A549 treated with ZK216348 at 1 μM for 4 hours (cell line): ENCODE measurements at places on chromosomes 6 and 20. TPM values are rescaled to one million over a fixed set of nuclear protein-coding genes. Genes with fewer than 3 reads are reported as not detected.

TEAD3 gene
- total RNA-seq = 4.6 to 8.5 TPM (median 6.3 TPM) in 5 replicates

TTLL9 gene
- 0.13 TPM in 1 of 5 replicates, not detected in the others for total RNA-seq

ZBTB12 gene
- 2.0 to 5.0 TPM (median 4.5 TPM) in 5 replicates for total RNA-seq

NRSN1 gene
- not detected in 5 replicates for total RNA-seq

TREM2 gene
- not detected in 5 replicates for total RNA-seq

WFDC5 gene
- total RNA-seq = not detected in 5 replicates

CNR1 gene
- total RNA-seq = 0.63 to 1.4 TPM (median 0.78 TPM) in 5 replicates

ZNF512B gene
- total RNA-seq = 7.3 to 14.2 TPM (median 13.0 TPM) in 5 replicates

EFCAB8 gene
- total RNA-seq = not detected in 5 replicates

C6orf62 gene
- 48.6 to 70.3 TPM (median 53.6 TPM) in 5 replicates for total RNA-seq

CFAP61 gene
- 0.34 to 0.82 TPM (median 0.40 TPM) in 5 replicates for total RNA-seq

CRIP3 gene
- total RNA-seq = 0.28 to 0.64 TPM (median 0.44 TPM) in 4 of 5 replicates, not detected in the other

VARS2 gene
- total RNA-seq = 9.4 to 14.7 TPM (median 13.7 TPM) in 5 replicates

MRS2 gene
- 18.7 to 23.8 TPM (median 20.1 TPM) in 5 replicates for total RNA-seq

CHD6 gene
- 6.1 to 14.1 TPM (median 9.4 TPM) in 5 replicates for total RNA-seq

PPIL4 gene
- total RNA-seq = 13.0 to 29.4 TPM (median 14.5 TPM) in 5 replicates

RBM24 gene
- total RNA-seq = 6.2 to 10.3 TPM (median 8.6 TPM) in 5 replicates

CST9 gene
- total RNA-seq = not detected in 5 replicates

PPP1R3G gene
- 1.2 to 2.2 TPM (median 1.6 TPM) in 5 replicates for total RNA-seq

CASS4 gene
- 0.08 to 0.09 TPM in 2 of 5 replicates, not detected in the others for total RNA-seq

ETV7 gene
- 0.12 to 0.33 TPM in 2 of 5 replicates, not detected in the others for total RNA-seq

DIDO1 gene
- total RNA-seq = 17.9 to 27.4 TPM (median 23.7 TPM) in 5 replicates

ABHD16B gene
- not detected in 5 replicates for total RNA-seq

C6orf58 gene
- 0.22 TPM in 1 of 5 replicates, not detected in the others for total RNA-seq

UNC5CL gene
- total RNA-seq = 0.25 to 0.57 TPM (median 0.48 TPM) in 5 replicates

TSBP1 gene
- total RNA-seq = not detected in 5 replicates

CCN6 gene
- not detected in 5 replicates for total RNA-seq

FARS2 gene
- 9.8 to 11.6 TPM (median 10.2 TPM) in 5 replicates for total RNA-seq

SIGLEC1 gene
- not detected in 5 replicates for total RNA-seq

TAGAP gene
- not detected in 5 replicates for total RNA-seq

PI3 gene
- 2.5 to 3.8 TPM (median 2.9 TPM) in 5 replicates for total RNA-seq

PBOV1 gene
- not detected in 5 replicates for total RNA-seq

PDE10A gene
- total RNA-seq = 27.5 to 33.7 TPM (median 30.1 TPM) in 5 replicates

ADGB gene
- total RNA-seq = not detected in 5 replicates
